ENCODE measurements at places on chromosomes 2 and 18. TPM values are rescaled to one million over a fixed set of nuclear protein-coding genes. Genes with fewer than 3 reads are reported as not detected.

DNA sequence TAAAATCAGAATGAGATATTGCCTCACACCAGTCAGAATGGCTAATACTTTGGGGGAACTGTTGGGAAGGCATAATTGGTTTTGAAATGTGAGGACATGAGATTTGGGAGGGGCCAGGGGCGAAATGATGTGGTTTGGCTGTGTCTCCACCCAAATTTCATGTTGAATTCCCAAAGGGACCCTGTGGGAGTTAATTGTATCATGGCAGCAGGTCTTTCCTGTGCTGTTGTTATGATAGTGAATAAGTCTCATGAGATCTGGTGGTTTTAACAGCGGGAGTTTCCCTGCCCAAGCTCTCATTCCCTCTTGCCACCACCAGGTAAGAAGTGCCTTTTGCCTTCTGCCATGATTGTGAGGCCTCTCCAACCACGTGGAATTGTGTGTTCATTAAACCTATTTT is 59.6 kb downstream of the CSRNP3 start:
- DNase-seq, result no peak

DNA sequence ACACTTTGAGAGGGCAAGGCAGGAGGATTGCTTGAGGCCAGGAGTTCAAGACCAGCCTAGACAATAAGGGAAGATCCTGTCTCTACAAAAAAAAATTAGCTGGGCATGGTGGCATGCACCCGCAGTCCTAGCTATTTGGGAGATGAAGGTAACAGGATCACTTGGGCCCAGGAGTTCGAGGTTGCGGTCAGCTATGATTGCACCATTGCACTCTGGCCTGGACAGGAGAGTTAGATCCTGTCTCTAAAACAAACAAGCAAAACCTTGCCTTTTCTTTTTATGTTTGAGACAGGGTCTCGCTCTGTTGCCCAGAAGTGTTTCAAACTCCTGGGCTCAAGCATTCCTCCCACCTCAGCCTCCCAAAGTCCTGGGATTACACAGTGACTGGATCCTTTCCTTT is 14.5 kb upstream of the THADA start:
- no peak for DNase-seq

- DNase-seq, result no peak
These were observed 93.1 kb downstream of the SPATS2L start for GRCh38 chr2:200399636-200400035.

- DNase-seq, result no peak
These were observed 87.0 kb downstream of the CERS6 start for GRCh38 chr2:168543037-168543436.

- no peak for DNase-seq
These were observed 213.2 kb downstream of the KCNJ3 start for GRCh38 chr2:154911729-154912128.

- DNase-seq, result no peak
These were observed 73.9 kb upstream of the SIX2 start for GRCh38 chr2:45083175-45083574.

DNA sequence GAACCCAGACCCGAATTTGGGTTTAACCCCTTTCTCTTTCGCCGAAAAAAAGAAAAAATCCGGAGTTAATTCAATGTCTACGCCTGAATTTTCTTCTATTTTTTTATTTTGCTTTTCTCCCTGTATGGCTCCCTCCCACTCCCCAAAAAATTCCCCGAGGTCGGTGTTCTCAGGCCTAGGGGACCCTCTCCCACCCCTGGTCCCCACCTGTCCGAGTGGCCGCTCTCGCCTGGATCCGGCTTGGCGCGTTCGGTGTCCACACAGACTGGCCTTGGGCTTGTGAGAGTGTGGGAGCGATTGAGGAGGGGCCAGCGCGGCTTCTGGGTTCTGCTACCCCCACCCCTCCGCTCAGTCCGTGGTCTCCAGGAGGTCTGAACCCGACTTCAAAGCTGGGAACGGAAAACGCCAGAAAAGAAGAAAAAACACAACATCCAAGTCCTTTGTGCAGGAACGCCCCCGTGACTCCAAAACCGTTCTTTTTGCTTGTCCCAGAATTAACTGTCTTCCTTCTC is 5.7 kb upstream of the EN1 start:
- DNase-seq, result no peak

DNA sequence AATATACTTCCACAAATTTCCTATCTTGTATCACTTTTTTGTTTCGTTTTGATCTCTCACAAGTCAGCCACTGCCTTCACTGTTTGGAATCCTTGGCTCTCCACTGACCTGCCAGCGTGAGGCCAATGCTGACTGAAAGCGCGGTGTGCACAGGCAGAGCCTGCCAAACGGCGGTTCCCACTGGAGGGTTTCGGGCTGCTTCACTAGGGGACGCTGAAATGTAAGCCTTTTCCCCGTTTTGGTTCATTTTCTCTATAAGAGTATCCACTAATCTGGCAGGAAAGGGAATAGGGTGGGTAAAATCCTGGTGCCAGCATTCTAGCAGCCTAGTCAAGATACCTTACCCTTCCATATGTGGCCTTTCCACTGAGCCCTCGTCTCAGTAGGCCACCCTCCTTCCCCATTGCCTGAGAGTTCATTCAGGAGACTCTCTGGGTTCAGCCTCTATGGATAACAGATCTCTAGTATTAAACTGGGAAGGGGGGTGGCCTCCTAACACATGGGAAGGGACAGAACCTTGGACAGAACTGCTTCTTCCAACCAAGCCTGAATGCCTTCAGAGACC is 91.5 kb downstream of the DYM start:
- DNase-seq, result no peak

DNA sequence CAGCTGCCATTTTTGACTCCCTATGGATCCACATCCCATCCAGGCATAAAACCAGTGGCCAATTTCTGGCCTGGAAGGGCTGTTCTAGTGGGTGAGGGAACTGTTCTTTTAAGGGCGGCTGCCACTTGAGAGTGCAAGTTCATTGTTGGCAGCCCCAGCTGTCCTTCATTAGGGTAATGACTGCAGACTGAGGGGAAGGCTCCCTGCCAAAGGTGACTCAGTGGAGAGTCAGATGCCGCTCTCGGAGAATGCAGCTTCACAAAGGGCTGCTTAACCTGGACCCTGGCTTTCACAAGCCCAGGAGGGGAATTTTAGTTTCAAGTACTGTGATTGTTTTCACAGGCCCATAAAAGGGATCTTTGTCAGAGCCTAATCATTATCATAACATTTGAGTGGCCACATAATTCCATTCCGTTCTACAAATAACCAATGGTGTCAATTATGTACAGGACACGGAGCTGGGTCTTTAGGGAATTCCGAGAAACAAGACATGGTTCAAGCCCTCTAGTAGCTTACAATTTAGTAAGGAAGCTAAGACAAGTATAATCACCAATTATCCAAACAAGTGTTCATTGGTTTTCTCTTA is 235.7 kb downstream of the CDCA7 start:
- no peak for DNase-seq

- no peak for DNase-seq
These were observed 272.7 kb upstream of the DOK6 start for GRCh38 chr18:69127873-69128500.

GRCh38 chr2:58900246-58901027 is 659.3 kb upstream of the FANCL start:
- no peak for DNase-seq

- no peak for DNase-seq
These were observed 120.5 kb upstream of the CXCR4 start for GRCh38 chr2:136238286-136239078.

GRCh38 chr18:41126541-41127235 is 828.3 kb upstream of the PIK3C3 start:
- no peak for DNase-seq

DNA sequence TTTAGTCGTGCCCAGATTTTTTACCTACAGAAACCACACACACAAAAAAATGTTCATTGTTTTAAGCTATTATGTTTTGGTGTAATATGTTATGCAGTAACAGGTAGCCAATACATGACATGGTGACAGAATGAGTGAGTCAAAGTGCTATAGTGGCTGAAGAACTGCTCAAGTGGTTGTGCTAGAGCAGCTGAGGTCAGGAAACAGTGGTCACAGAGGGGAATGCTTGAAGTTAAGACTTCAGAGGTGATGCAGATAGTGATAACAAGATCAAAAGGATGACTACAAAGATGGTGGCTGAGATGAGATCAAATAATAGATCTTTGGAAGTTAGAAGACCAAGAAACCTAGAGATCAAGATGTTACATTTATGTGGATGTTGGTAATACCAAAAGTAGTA is 174.3 kb downstream of the KCNE4 start:
- DNase-seq, result no peak

The ABCG8 gene
- polyA plus RNA-seq, result 0.86 TPM

The RAX gene
- polyA plus RNA-seq, result not detected
